ENCODE measurements at places on chromosomes 4 and X. TPM values are rescaled to one million over a fixed set of nuclear protein-coding genes. Genes with fewer than 3 reads are reported as not detected.

Gene POU3F4
- total RNA-seq, result not detected

Gene MTNR1A
- total RNA-seq, result not detected

Gene TEX13C
- total RNA-seq, result not detected

Gene FAM9B
- not detected for total RNA-seq

Gene SPP1
- total RNA-seq, result 0.15 TPM

Gene SLC6A14
- not detected for total RNA-seq

Gene PNMA5
- not detected for total RNA-seq

Gene BMP3
- total RNA-seq, result under 0.01 TPM

Gene TBX22
- total RNA-seq, result not detected

Gene GPC4
- total RNA-seq, result 3.6 TPM

Gene DIPK2B
- total RNA-seq, result not detected

Gene TKTL2
- total RNA-seq, result not detected

Gene FANCB
- 1.6 TPM for total RNA-seq

Gene DUSP9
- not detected for total RNA-seq

Gene TCP11X2
- not detected for total RNA-seq

Gene CTAG1A
- total RNA-seq, result not detected

Gene MYL5
- total RNA-seq, result 26.9 TPM

Gene TRPC3
- total RNA-seq, result 0.59 TPM

Gene KCND1
- 0.59 TPM for total RNA-seq
